ENCODE measurements at places on chromosomes 2 and 18.
A peak's percentile ranks its signal among the peaks of the same experiment; 100 is the strongest.

- DNase-seq: no peak
These were observed 29.0 kb upstream of the CFAP36 start for GRCh38 chr2:55490554-55490953.

DNA sequence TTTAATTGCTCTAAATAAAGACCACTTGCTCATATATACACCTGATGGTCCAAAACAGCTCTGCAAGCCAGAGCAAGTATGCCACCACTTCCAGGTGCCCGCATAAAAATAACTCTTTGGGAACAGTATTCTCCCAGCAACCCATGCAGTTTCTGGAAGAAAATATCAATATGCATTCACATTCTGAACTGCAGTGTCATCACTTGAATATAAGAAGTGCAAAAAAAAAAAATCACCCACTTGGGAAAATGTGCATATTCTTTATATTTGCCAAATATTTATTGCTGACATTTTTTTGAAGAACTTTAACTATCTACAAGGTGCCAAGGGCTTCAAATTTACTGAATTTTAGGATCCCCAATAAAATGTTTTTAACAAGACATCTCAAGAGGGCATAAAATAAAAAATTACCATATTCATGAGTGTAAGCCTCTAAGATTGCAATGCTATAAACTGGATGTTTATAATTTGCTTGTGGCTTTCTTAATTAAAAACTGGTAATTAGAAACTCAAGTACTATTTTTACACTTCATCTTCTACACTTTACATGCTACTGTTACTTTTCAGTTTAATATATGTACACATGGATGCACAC is 360.6 kb upstream of the HNRNPA3 start:
- no peak for DNase-seq

- DNase-seq: no peak
These were observed 173.3 kb upstream of the GLI2 start for GRCh38 chr2:120562218-120563005.

DNA sequence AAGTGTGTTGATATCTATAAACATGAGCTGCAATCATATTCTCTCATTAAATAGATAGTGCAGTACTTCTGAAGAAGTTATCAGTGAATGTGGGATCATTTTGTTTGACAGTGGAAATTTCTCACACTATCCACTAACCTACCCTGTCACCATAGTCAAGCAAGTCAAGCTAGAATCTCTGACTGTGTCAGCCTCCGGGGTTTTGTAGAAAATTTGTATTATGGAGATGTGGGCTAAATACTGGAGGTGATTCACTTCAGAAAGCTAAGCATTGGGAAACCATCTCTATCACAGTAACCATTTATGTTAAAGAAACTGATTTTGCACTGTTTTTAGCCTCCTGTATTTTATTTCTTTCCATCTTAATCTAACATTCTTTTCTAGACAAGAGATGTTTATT is 126.6 kb upstream of the CREB1 start:
- no peak for DNase-seq

DNA sequence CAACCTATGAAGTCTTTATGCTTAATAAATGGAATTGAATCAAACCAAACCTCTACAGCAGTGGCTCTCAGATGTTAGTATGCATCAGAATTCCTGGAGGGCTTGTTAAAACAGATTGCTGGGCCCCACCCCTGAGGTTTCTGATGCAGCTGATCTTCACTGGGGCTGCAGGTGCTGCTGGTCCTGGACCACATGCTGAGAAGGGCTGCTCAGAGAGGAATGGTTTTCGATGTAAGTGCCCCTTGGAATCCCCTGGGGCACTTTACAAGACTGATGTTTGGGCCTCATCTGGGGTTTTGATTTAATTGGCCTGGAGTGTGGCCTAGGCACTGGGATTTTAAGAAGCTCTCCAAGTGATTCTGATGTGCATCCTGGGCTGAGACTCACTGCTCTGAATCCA is 403.8 kb upstream of the HS6ST1 start:
- DNase-seq: no peak

GRCh38 chr2:9110893-9111569 is 95.6 kb upstream of the ASAP2 start:
- no peak for DNase-seq

DNA sequence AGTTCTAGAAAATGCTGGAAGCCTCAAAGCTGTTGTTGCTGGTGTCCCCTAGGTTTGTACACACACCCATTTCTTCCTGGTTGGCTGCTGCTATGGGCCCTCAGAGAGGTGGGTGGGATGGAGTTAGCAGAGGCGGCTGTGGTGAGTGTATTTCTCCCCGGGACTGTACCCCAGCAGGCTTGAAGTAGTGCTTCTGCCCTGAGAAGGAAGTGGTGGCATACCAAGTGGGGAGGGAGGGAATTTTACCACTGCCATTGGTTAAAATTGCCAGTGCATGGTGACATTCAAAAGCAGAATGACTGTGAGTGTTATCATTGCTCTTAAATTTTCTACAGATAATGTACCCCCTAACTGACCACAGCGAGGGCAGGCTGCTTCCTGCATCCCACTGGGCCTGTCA is 125.6 kb upstream of the CAPN13 start:
- DNase-seq: no peak

GRCh38 chr2:39264733-39265132 is 21.0 kb upstream of the CDKL4 start:
- no peak for DNase-seq

- no peak for DNase-seq
These were observed 15.2 kb upstream of the KCNJ13 start for GRCh38 chr2:232791518-232791917.

GRCh38 chr2:131092458-131093005 is 728 bp downstream of the FAM168B start:
- no peak for DNase-seq

GRCh38 chr18:48036641-48037421 is 106.4 kb upstream of the SMAD2 start:
- no peak for DNase-seq

- peak; percentile 55 for DNase-seq
These were observed 514 bp downstream of the BCL2L11 start for GRCh38 chr2:111121028-111121827.

- peak; percentile 47 for DNase-seq
These were observed 14.3 kb downstream of the IMPA2 start for GRCh38 chr18:11995445-11996189.

DNA sequence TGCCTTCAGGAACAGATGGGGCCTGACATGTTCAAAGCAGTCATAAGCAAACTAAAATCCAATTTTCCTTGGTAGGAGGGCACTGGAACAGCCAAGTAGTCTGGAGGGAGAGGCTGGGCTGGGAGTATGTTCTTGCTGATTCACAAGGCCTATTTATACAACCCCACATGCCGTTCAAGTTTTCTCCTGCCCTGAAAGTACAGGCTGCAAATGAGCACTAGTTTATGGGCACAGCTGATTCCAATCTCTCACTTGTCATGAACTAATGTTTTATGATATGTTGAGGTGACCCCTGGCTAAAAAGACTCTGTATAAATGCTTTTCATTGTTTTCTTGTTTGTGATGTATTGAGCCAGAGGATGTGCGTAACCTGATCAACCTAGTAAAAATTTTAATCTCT is 183.4 kb upstream of the SRD5A2 start:
- no peak for DNase-seq

DNA sequence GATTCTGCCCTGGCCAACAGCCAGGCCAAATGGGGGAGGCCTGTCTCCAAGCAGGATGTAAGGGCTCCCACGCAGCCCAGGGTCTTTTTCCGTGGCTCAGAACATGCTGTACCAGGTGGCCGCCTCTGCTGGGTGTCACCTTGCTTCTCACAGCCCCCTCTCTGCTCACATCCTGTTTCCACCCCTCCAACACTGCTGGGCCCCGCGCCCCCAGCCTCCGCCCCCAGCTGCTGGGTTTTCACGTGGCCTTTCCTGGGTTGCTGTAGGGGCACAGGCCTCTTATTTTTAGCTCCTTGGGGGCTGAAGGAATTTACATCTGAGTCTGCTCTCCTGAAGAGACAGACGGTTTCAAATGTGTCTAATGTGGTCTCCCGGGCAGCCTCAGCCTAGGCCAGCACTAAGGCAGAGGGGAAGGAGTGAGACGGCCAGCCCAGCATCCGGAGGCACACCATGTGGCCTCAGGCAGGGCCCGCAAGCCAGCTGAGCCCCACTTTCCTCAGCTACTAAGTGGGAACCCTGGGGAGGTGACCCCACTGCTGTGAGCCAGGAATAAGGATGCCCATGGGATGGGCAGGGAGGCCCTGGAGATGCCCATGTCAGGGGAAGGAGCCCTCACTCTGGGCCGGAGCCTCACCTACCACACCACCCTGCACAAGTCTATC is 18.7 kb upstream of the DUSP2 start:
- peak; percentile 80 for DNase-seq

GRCh38 chr2:98355881-98356280 is 9.6 kb downstream of the CNGA3 start:
- DNase-seq: no peak

DNA sequence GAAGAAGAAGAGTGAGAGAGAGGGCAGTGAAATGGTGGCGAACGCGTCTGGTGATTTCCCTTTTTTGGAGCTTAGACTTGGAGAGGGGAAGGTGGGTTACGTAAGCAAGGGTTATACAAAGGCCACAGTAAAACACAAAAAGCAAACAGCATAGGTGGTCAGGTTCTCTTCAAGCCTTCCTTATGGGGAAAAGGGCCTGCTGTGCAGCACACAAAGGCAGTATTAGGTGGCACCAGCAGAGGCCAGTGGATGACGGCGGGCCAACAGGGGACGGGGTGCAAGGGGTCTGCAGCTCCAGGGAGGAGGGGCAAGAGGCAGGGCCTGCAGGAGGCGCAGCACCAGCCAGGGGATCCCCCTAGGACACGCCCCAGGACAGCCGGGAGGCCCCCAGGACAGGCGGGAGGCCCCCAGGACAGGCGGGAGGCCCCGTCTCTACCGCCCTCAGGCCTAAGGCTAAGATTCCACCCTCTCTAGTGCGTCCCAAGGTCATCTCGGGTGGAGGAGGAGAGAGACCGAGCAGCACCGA is 32.6 kb upstream of the NPC1 start:
- DNase-seq: no peak

GRCh38 chr2:188303363-188304031 is 11.8 kb downstream of the GULP1 start:
- no peak for DNase-seq

- no peak for DNase-seq
These were observed 61.3 kb downstream of the UGP2 start for GRCh38 chr2:63903003-63903402.

- no peak for DNase-seq
These were observed 324.9 kb upstream of the SLC14A2 start for GRCh38 chr18:45290364-45290763.

GRCh38 chr2:8679827-8680731 is 1.8 kb upstream of the ID2 start:
- DNase-seq: no peak

- no peak for DNase-seq
These were observed 287.8 kb upstream of the SETBP1 start for GRCh38 chr18:44392933-44393332.

- DNase-seq: no peak
These were observed 98.7 kb downstream of the ANKRD44 start for GRCh38 chr2:197211881-197212342.

DNA sequence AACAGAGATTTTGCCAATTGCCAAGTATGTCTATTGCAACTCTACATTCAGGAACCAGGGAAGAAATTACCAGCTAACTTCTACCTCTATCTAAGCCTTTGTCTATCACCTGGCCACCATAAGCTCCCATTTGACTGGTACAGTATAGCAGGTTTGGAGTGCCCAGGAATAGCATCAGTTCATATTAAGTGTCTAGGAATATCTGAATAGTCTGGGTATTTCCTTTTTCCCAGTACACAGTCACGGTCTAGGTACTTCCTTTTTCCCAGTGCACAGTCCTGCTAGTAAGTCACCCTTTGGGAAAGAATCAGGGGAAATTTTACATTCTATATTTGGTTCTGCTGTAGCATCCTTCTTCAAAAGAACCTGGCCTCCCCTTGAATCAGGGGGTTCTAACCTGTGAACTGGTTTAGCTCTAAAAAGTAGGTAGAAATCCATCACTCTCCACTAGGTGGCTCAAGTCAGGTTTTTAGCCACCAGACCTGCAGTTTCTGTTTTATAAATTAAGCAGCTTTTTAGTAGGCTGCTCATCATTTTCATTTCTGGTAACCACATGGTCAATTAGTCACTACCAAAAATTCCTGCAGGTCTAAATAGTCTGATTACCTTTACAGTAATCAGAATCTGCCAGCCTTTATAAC is 49.3 kb upstream of the DNAJC10 start:
- DNase-seq: no peak

DNA sequence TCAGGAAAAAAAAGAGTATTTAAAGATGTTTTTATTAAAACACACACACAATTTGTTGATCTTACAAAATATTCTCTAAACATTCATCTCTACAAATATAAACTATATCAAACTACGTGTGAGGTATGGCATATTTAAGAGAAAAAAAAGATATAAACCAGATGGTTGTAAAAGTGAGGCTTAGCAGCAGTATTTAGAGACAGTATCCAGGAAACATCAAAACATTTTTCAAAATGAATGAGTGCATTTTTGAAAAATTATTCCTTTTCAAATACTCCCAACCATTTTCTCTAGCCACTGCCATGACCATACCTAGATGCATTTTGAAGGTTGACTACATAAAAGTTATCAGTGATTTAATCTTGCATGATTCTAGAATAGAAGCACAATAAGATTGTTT is 38.2 kb upstream of the RAB27B start:
- DNase-seq: no peak

- DNase-seq: no peak
These were observed 96.5 kb upstream of the PIEZO2 start for GRCh38 chr18:11245879-11246278.

GRCh38 chr2:189566046-189566445 is 14.5 kb downstream of the SLC40A1 start:
- DNase-seq: no peak

GRCh38 chr2:57562495-57562894 is 484.1 kb upstream of the VRK2 start:
- DNase-seq: no peak

- no peak for DNase-seq
These were observed 12.9 kb upstream of the SLC66A3 start for GRCh38 chr2:11142330-11142729.

- no peak for DNase-seq
These were observed 6.3 kb downstream of the EXOC6B start for GRCh38 chr2:72819501-72819900.

DNA sequence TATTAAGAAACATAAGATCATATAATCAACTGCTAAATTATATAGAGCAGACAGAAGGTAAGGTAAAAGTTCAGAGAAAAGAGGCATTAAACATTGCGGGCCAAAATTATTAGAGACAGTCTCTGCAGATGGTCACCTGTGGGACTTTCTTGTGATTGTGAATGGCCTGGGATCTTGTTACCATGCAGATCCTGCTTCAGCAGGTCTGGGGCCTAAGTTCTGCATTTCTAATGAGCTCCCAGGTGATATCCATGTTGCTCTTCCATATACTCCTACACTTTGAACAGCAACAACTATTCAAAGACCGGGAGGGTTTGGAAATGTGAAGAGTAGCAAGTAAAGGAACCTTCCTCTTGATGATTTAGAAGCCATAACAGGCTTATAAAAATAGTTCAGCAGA is 8.5 kb upstream of the ETAA1 start:
- DNase-seq: no peak

GRCh38 chr2:126660971-126661370 is 5.0 kb downstream of the GYPC start:
- no peak for DNase-seq
